ENCODE measurements at places on chromosomes 5 and 9. TPM values are rescaled to one million over a fixed set of nuclear protein-coding genes. Genes with fewer than 3 reads are reported as not detected.

Gene FOXI1
- not detected for total RNA-seq

Gene SLC9A3
- 0.17 TPM for total RNA-seq

Gene ASTN2
- 14.7 TPM for total RNA-seq

Gene KCNMB1
- not detected for total RNA-seq

Gene RBM18
- 5.8 TPM for total RNA-seq

Gene MYMK
- total RNA-seq: not detected

Gene RIOK2
- 29.5 TPM for total RNA-seq

Gene HSPB3
- total RNA-seq: not detected

Gene POU5F2
- 0.43 TPM for total RNA-seq

Gene EIF4EBP3
- total RNA-seq: 1.7 TPM

Gene PLPPR1
- not detected for total RNA-seq

Gene SMIM33
- not detected for total RNA-seq

Gene GFRA3
- total RNA-seq: not detected

Gene ARID3C
- total RNA-seq: not detected

Gene SPOCK1
- 53.9 TPM for total RNA-seq

Gene SPINK4
- total RNA-seq: not detected

Gene MZB1
- total RNA-seq: not detected

Gene AGXT2
- not detected for total RNA-seq

Gene LTC4S
- 1.3 TPM for total RNA-seq

Gene SOHLH1
- not detected for total RNA-seq

Gene PCDHGA5
- total RNA-seq: 1.6 TPM

Gene CNTNAP3
- 3.5 TPM for total RNA-seq

Gene CCL27
- not detected for total RNA-seq

Gene PRDM9
- total RNA-seq: not detected

Gene CCDC69
- total RNA-seq: 3.3 TPM

Gene DBH
- total RNA-seq: not detected

Gene GARNL3
- 0.63 TPM for total RNA-seq

Gene SLC36A2
- total RNA-seq: not detected

Gene C9orf153
- total RNA-seq: 0.32 TPM

Gene ZDHHC11B
- total RNA-seq: 0.32 TPM

Gene NSG2
- total RNA-seq: not detected

Gene PGM5
- total RNA-seq: 49.6 TPM

Gene AFAP1L1
- 1.9 TPM for total RNA-seq

Gene LAMC3
- 0.09 TPM for total RNA-seq

Gene ZFP37
- 3.7 TPM for total RNA-seq

Gene CCNO
- total RNA-seq: 0.17 TPM

Gene WDR38
- total RNA-seq: not detected

Gene CNTFR
- not detected for total RNA-seq

Gene GRIA1
- 0.16 TPM for total RNA-seq

Gene ACOT12
- 0.17 TPM for total RNA-seq

Gene CMBL
- total RNA-seq: 23.1 TPM

Gene RUSC2
- 12.7 TPM for total RNA-seq

Gene FASTKD3
- 9.0 TPM for total RNA-seq

Gene RLN1
- not detected for total RNA-seq

Gene IFNW1
- total RNA-seq: not detected

Gene ADGRD2
- not detected for total RNA-seq

Gene SH3GL2
- total RNA-seq: not detected

Gene RNF180
- 0.63 TPM for total RNA-seq

Gene KIF2A
- total RNA-seq: 32.6 TPM

Gene GBGT1
- 1.3 TPM for total RNA-seq

Gene PRKAA1
- total RNA-seq: 145 TPM

Gene FGFR4
- 36.5 TPM for total RNA-seq

Gene SEMA5A
- total RNA-seq: 9.9 TPM

Gene NEURL1B
- 0.47 TPM for total RNA-seq

Gene TTC39B
- total RNA-seq: 9.1 TPM

Gene GRM6
- total RNA-seq: under 0.01 TPM

All from bronchial smooth muscle cell (primary cell).